ENCODE measurements at places on chromosomes 1 and 21.

GRCh38 chr1:91744953-91745639, 140.9 kb downstream of the TGFBR3 start:
- DNase-seq: no peak

DNA sequence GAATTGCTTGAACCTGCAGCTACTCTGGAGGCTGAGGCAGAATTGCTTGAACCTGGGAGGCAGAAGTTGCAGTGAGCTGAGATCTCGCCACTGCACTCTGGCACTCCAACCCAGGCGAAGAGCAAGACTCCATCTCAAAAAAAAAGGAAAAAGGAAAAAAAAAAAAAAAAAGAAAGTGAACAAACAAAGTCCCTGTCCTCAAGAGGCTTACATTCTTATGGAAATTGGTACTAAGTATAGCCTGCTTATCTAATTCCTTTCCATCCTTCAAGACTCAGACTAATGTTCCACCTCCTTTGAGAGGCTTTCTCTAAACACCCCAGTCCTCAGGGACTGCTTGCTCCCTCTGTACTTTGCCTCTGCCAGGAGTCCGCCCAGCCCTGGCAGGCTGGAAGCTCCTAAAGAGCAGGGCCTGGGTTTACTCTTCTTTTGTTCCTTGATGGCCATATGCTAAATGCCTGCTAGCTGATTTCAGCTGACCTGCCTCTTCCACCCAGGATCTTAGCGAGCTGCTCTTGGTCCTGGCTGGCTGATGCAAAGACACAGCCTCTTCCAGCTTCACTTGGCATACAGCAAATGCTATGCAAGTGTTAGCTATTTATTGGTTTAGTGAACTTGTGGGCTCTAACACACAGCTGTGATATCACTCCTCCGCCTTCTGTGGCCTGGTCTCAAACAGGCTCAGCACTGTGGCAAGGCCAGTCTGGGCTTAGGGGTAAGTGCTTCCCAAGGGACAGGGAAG, 9.8 kb downstream of the SLC9A1 start:
- peak; percentile 37 for DNase-seq

- DNase-seq: no peak
Observed at GRCh38 chr1:200857804-200858203, 15.0 kb upstream of the GPR25 start.

GRCh38 chr1:207500306-207500705, 4.3 kb downstream of the CR1 start:
- DNase-seq: no peak

GRCh38 chr1:27821761-27822315, 8.7 kb upstream of the PPP1R8 start:
- no peak for DNase-seq

DNA sequence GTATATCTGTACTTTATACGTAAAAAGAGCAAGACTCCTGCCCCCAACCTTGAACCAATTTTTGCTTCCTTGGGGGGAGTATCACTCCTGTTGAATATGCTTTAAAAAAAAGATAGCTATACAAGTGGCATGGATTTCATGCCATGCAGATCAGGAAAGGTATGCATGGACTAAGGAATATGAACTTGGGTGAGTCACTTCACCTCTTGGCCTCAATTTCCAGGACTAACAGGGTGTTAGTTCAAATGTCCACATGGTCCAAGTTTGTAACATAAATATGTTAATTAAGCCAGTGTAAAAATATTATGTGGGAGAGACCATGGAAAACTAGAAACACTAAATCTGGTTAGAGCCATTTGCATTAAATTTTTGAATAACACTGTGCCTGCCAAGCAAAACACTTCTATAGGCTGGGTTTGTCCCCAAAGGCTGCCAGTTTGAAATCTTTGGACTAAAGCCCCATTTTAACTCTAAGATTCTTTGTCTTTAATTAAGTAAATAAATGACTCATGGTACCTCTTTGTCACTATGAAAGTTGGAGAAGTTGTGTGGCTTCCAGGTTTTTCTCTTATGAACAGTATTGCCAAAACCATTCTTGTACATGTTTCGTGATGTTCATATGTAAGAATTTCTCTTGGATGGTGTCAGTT, 33.1 kb downstream of the FAM177B start:
- no peak for DNase-seq

DNA sequence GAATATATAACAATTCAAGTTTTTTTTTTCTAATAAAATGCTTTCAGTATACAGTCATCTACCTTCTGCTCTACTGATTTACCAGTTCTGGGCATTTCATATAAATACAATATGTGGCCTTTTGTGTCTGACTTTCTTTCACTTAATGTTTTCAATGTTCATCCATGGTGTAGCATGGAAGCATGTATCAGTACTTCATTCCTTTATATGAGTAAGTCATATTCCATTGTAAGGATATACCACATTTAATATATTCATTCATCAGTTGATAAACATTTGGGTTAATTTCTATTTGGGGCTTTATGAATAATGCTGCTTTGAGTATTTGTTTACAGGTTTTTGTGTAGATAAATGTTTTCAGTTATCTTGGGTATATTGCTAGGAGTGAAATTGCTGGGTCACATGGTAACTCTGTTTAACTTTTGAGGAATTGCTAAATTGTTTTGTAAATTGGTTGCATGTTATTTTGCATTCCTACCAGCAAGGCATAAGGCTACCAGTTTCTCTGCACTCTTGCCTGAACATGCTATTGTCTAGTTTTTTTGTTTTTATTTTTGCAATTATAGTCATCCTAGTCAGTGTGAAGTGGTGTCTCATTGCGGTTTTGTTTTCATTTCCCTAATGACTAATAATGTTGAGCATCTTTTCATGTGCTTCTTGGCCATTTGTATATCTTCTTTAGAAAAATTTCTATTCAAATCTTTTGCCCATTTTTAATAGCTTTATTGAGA, 206.1 kb downstream of the TM2D1 start:
- no peak for DNase-seq

DNA sequence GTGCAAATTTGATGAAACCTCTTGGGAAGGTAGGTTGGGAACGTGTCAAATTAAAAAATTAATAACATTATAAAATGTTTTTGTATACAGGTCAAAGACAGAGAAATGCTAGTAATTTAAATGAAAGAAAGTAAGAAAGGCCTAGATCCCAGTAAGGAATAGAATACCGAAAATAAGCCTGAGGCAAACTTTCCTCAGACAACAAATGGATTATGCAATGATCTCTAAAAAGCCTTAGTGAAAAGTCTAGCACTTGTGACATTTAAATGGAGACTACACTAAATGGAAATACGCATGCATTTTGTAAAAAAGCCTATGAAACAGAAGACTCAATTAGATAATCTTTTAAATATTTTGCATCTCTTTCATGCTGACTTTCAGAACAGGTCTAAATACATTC, 138.5 kb upstream of the ZNHIT6 start:
- DNase-seq: no peak

DNA sequence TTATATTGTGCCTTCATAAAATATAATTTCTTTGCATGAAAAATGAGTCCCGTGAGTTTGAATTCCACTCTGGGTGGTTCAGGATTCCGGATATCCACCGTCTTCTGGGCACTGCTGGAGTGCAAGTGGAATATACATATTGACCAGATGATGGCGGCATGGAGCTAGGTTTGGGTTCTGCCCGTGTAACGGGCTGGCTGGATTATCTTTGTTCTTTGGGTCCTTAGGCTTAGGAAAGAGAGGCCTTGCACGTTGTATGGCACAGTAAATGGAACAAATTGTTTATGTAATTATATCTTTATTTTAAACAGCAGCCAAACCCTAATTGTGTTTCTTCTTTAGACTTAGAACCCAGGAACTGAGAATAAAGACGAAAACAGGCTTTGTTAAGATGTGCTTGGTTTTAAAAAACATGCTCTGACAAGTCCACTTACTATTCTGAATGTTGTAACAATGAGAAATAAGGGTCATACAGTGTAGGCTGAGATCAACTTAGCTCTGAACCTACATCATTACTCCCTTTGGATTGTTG, 13.5 kb upstream of the ACBD6 start:
- peak; percentile 62 for DNase-seq

- no peak for DNase-seq
Observed at GRCh38 chr1:85683292-85684025, 24.8 kb downstream of the ZNHIT6 start.

GRCh38 chr1:3775490-3776230, 3.1 kb downstream of the SMIM1 start:
- DNase-seq: no peak

DNA sequence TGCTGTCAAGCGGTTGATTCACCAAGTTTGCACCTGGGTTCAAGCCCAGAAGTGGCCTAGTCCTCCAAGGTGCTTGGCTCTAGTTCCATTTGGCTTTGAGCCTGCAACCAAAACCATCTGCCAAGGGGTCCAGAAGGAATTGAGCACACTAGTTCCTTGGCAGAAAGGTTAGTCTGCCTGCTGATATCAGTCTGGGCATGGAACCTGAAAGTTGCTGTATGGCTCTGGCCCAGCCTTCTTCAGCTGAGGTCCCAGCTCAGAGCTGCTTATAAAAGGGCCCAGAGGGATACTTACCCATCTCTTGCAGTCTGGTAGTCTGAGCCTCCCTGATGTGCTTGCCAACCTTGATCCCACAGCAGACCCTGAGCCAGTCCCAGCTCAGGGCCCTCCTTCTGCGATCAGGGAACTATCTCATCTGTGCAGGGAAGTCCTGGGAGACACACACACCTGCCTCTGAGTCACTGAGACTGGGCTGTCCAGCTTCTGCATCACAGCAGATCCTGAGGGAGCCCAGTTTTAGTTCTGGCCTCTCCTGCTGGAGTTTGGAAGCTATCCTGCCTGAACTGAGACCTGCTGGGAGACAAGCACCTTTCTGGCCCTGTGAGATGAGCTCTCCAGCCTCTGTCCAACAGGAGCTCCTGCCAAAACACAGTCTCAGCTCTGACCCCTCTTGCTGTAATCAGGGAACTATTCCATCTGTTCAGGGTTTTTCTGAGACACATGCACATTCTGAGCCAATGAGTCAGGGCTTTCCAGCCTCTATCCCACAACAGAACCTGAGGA, 75.8 kb downstream of the CTH start:
- DNase-seq: peak; percentile 77

All from fibroblast of skin of left quadriceps (primary cell).